Activated T-helper 2 cell treated with anti-CD3 and anti-CD28 coated beads, Interferon-gamma antibody, Interleukin-2, Interleukin-4, amounts not matched to agents 10 μg/mL and 5 μg/mL and 100 μg/mL, durations not matched to agents 14 hours and 24 hours and 36 hours (primary cell): ENCODE measurements at places on chromosomes 12 and 14. TPM values are rescaled to one million over a fixed set of nuclear protein-coding genes. Genes with fewer than 3 reads are reported as not detected.
A peak's percentile ranks its signal among the peaks of the same experiment; 100 is the strongest.

GRCh38 chr12:32859389-32859788, 37.2 kb downstream of the PKP2 start:
- H3K4me3 ChIP-seq: no peak overlapping the region
- DNase-seq: no peak
- no peaks in the 10 kb centered on the region for H3K4me1 ChIP-seq

DNA sequence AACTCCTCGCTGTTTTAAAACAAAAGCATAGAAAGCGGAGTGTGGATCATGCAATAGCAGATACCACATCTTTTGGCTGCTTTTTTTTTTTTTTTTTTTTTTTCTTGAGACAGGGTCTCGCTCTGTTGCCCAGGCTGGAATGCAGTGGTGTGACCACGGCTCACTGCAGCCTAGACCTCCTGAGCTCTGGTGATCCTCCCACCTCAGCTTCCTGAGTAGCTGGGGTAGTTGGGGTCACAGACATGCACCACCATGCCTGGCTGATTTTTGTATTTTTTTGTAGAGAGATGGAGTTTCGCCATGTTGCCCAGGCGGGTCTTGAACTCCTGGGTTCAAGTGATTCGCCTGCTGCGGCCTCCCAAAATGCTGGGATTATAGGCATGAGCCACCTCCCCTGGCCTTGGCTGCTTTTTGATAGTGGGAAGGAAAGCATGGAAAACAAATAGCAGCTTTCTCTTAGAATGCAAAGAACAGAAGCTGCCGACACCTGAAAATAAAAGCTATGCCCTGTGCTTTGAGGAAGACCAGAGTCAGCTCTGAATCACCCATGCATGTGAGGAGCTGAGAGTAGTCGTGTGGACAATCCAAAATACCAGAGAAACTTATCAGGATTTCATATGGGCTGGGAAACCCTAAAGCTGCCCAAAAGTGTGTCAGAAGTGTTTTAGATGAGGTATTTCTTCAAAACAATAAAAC, 3.6 kb upstream of the ELK3 start:
- no peak overlapping the region for H3K4me3 ChIP-seq
- H3K36me3 ChIP-seq: peaks cover 8% of the 10 kb centered on the region
- peak overlapping the region; percentile 12 for H3K27ac ChIP-seq
- H3K4me1 ChIP-seq: peaks cover 38% of the 10 kb centered on the region
- DNase-seq: no peak

- DNase-seq: no peak
- no peak overlapping the region for H3K4me3 ChIP-seq
- no peaks in the 10 kb centered on the region for H3K27me3 ChIP-seq
- H3K36me3 ChIP-seq: no peaks in the 10 kb centered on the region
- no peak overlapping the region for H3K27ac ChIP-seq
Measured at GRCh38 chr12:116159175-116159574, 118.3 kb downstream of the MED13L start.

DNA sequence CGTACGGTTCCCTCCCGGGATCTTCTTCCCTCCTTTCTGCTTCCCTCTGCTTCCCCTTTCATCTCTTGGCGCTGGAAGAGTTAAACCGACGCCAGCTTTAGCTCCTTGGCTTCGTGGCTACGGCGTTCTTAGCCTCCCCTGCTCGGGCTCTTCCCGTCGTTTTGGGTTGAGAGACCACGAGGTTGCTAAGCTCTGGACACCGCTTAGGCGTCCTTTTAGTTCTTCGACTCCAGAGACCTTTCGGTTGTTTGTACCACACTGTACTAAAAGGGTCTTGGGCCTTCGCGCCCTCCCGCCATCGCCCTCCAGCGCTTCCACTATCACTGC, 545 bp downstream of the CPSF2 start:
- no peak for DNase-seq
- peak overlapping the region; percentile 100 for H3K27ac ChIP-seq
- peaks cover 59% of the 10 kb centered on the region for H3K36me3 ChIP-seq

- H3K27ac ChIP-seq: no peak overlapping the region
- no peaks in the 10 kb centered on the region for H3K27me3 ChIP-seq
Measured at GRCh38 chr14:104212206-104213095, 74.1 kb downstream of the KIF26A start.

GRCh38 chr12:9673404-9674225, 4.1 kb downstream of the CLEC2D start:
- H3K4me3 ChIP-seq: peak overlapping the region; percentile 93
- H3K4me1 ChIP-seq: peaks cover 58% of the 10 kb centered on the region
- H3K27ac ChIP-seq: peak overlapping the region; percentile 97

The RAD9B gene
- total RNA-seq: 0.28 and 0.41 TPM in 2 replicates

- peaks cover 18% of the 10 kb centered on the region for H3K36me3 ChIP-seq
- peaks cover 20% of the 10 kb centered on the region for H3K4me1 ChIP-seq
- no peak overlapping the region for H3K27ac ChIP-seq
- no peak for DNase-seq
- no peaks in the 10 kb centered on the region for H3K27me3 ChIP-seq
- no peak overlapping the region for H3K4me3 ChIP-seq
Measured at GRCh38 chr12:123942238-123942653, 30.4 kb downstream of the CCDC92 start.

DNA sequence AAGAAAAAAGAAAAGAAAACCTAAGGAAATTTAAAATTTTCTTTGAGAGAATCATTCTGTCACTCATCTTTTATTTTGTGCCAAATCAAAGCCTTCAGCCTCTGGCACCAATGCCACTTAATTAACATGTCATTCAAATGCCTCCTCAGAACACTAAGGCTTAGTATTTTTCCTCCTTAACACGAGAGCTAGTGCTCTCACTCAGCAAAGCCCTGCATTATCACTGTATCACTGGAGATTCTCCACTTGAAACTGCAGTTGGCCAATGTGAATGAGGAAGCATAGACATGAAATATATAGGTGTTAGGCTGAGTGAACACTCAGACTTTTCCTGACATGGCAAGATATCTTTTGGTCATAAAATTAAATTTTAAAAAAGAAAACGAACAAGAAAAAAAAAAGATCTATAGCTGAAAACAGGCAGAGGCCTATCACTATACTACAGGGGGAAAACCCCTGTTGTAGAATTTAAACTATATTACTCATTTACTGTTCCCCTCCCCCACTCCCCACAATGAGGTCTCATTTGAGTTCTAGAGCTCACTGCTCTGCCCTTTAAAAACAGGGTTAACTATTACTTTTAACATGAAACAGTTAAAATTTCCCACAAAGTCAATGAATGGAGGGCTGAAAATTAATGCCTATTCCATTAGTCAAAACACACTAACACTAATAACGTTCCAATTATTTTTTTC, 5.1 kb downstream of the MBIP start:
- H3K27me3 ChIP-seq: no peaks in the 10 kb centered on the region
- no peak for DNase-seq
- peaks cover 40% of the 10 kb centered on the region for H3K36me3 ChIP-seq

The PAPOLA gene
- 211 and 217 TPM in 2 replicates for total RNA-seq

DNA sequence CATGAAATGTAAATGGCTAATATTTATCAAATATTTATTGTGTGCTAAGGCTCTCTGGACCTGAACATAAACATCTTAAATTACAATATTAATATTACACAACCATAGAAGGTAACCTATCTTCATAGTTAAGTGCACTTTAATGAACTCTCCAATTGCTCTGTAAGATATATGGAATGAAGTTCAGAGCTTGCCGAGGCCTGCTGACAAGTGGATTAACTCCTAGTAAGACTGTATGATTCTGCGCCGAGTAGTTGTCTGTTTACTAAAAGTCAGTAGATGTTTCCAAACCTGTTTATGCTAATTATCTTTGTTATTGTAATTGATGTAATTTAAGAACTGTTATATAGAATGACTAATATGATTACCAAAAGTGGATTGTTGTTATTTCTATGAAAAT, 77.2 kb downstream of the PTPRR start:
- H3K36me3 ChIP-seq: no peaks in the 10 kb centered on the region
- H3K4me3 ChIP-seq: no peak overlapping the region
- no peaks in the 10 kb centered on the region for H3K4me1 ChIP-seq
- H3K27me3 ChIP-seq: no peaks in the 10 kb centered on the region
- DNase-seq: no peak

- H3K36me3 ChIP-seq: no peaks in the 10 kb centered on the region
- no peak overlapping the region for H3K27ac ChIP-seq
- H3K4me3 ChIP-seq: no peak overlapping the region
- no peaks in the 10 kb centered on the region for H3K27me3 ChIP-seq
Measured at GRCh38 chr12:57148469-57149244, 1.2 kb upstream of the LRP1-AS start.

DNA sequence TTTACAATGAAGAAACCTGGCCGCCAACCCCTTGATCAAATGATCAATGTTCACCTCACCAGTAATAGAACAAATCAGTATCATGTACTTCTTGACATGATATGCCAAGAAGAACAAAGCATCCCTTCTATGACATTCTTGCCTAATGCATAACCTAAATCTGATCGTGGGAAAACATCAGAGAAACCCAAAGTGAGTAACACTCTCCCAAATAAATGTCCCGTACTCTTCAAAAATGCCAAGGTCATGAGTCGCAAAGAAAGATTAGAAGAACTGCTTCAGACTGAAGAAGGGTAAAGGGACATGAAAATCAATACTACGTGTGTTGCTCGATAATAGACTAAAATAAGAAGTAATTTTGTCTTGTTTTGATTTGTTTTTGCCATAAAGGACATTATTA, 11.4 kb upstream of the SLC25A3 start:
- no peaks in the 10 kb centered on the region for H3K36me3 ChIP-seq
- H3K4me3 ChIP-seq: no peak overlapping the region
- no peaks in the 10 kb centered on the region for H3K4me1 ChIP-seq
- DNase-seq: no peak
- H3K27ac ChIP-seq: no peak overlapping the region

The FAM222A gene
- total RNA-seq: 1.4 and 1.6 TPM in 2 replicates

DNA sequence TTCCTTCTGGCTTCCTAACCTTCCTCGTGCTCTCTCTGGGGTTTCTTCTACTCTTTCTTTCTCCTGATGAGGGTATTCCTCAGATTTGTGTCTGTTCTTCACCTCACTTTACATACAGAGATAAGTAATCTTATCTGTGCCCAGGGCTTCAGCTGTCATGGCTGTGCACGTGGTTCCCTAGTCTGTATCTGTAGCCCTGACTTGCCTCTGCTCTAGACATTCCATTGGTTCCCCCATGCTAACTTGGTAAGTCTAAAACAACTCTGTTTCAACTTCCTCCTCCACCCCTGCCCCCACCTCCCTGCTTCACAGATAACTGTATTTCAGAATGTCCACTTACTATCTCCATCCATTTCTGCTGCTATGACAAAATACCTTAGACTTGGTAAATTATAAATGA, 10.8 kb downstream of the DIP2B start:
- no peak for DNase-seq
- no peak overlapping the region for H3K4me3 ChIP-seq
- H3K4me1 ChIP-seq: peaks cover 34% of the 10 kb centered on the region
- H3K36me3 ChIP-seq: peaks cover 15% of the 10 kb centered on the region
- peak overlapping the region; percentile 62 for H3K27ac ChIP-seq

DNA sequence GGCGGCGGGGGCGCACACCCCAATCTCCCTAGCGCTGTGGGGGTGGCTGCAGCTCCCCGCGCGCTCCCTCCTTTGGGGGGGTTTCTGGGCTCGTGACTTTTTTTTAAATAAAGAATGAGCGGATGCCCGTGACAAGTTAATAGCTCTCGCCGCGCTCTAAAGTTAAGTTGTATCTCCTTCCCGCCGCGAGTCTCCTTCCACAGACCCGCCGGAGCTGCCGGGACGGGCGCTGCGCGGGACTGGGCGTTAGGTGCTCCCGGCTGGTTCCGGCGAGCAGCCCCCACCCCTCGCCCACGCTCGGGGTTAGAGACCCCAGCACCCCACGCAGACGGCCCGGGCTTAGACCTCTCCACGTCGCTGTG, 82.6 kb upstream of the HMGA2 start:
- no peak for DNase-seq
- H3K27me3 ChIP-seq: peaks cover 35% of the 10 kb centered on the region
- H3K27ac ChIP-seq: no peak overlapping the region
- H3K4me1 ChIP-seq: peaks cover 13% of the 10 kb centered on the region

The SLC2A14 gene
- total RNA-seq: 0.05 and 0.07 TPM in 2 replicates

The SMCO2 gene
- 1.3 and 1.4 TPM in 2 replicates for total RNA-seq
